ENCODE measurements at places on chromosomes 16 and 17.

DNA sequence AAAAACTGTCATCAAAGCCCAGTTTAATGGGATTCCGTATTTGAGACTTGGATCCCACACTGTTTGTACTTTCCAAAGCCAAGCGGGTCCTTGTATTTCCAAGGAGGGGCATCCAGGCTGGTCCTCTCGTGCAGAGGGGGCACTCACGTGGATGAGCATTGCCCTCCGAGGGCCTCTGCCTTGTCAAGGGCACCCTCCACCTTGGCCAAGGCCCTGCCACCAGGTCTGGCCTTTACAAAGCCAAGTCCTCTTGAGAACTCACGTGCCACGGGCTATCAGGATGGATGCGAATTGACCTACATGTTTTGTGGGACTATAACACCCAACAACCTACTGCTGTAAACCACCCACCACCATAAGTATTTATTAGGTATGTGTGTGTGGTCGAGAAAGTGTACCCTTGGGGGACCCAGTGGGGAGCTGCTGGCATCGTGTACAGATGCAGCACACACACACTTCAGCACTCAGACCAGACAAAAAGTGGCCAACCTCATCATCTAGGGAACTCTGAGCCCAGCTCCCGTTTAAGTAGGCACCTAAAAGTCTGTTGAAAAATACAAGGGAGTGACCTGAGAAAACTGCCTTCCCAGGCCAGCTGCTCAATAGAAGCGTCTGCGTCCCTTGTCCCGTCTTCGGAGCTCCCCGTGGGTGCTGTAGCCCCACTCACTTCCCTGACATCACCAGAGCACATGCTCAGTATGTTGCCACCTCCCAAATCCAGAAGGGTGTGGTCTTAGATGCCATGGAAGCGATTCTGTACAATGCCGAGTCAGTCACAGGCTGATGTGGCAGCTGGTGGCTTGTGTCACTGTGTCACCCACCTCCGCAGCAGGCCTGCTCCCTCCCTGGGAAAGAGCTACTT lies 12.9 kb downstream of the MAP1LC3B start:
- DNase-seq, result no peak

DNA sequence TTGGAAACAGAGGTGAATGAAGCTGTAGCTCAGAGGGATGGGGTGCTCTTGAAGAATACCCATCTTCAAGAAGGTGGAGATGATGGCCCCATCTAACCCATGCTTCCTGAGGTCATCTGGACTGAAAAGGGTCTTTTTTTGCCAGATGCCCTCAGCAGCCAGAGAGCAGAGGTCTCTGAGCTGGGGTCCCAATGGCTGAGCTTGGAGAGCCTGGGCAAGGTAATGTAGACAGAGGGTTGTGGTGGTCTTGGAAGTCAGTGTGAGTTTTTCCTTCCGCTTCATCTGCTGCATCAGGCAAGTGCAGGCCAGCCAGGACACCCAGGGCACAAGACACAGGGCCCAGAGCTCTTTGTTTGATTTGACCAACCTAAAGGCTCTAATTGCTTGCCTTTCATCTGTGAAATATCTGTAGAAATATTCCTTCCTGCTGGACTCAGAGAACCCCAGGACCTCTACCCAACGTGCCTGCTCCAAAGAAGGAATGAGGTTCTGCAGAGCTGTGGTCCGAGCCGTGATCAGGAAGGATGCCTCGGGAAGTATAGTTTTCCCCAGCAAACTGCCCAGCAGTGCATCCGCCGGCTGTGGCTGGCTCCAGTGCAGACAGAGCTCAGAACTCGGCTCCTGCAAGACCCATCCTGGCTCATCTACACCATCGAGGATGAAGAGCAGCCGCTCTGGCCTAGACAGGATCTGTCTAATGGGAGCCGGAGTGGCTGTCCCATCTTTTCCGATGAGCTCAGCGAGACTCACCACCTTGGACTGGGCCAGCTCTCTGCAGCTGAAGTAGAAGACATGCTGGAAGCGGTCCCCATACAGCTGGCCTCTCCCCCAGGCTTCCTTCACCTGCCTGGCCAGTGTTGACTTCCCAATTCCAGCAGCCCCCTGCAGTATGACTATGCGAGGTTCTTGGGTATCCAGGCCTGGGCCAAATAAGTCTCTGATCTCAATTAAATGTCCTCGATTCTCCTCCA lies 25.2 kb downstream of the NLRP1 start:
- no peak for DNase-seq

GRCh38 chr17:40841246-40841645 lies 18.8 kb upstream of the KRT10 start:
- no peak for DNase-seq

DNA sequence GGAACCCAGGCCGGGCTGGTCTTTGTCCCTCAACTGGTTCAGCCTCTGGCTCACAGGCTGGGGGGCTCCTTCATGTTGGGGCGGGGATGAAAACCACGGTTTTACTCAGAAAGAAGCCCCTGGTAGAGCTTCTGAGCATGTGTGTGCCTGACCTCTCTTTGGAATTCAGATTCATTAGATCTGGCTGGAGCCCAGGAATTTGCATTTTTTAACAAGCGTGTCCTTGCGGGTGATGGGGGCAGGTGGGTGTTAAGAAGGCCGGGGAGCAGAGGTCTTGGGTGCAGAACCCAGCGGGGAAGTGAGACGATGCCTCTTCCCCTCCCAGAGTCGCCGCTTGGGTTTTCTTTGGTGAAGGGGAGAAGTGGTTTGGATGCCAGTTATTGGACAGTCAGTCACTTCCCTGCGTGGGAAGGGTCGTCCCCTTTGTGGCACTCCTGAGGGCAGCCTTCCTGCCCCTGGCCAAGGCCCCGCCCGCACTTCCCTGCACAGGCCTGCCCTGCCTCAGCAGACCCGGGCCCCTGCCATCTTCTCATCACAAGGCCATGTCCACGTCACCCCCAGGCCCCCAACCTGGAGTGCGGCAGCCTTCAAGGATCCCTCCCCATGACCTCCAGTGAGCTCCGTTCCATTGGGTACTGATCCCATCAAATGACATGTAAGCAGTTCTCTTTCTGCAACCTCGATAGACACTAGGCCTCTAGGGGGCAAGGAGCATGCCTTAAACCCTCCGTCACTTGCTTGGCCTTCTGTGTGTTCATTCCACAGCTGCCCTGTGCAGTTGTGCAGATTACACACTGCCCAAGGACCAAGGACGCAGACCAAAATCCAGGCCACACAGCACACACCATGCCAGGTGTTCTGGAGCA lies 177.7 kb upstream of the CIBAR2 start:
- no peak for DNase-seq

DNA sequence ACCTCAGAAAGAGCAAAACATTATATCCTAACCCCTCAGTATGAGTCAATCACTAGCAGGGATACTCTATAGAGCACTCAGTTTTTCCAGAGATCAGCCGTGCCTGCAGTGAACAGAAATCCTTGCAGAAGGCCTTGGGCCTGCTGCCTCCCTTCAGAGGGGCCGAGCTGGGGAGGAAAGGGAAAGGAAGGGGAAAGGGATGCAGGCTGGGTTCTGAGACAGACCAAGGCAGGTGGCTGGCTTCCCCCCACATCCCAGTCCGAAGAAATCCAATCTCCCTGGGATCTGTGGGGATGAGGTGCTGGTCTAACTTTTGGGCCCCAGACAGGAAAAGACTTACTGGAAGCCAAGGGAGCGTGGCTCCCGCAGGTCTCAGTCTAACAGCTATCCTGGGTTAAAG lies 25.3 kb downstream of the SRL start:
- DNase-seq, result no peak

GRCh38 chr17:80519091-80519781 lies 25.4 kb upstream of the RPTOR start:
- DNase-seq, result no peak

Data from CD4-positive, alpha-beta T cell treated with Interferon gamma for 1 hour (primary cell).